Non-pigmented ciliary epithelial cell (primary cell): ENCODE measurements at places on chromosomes 13 and 19.

- no peak for DNase-seq
These were observed 2.4 kb downstream of the VASP start for GRCh38 chr19:45509692-45510015.

GRCh38 chr13:28067491-28067890 is 32.9 kb downstream of the FLT3 start:
- DNase-seq, result no peak

DNA sequence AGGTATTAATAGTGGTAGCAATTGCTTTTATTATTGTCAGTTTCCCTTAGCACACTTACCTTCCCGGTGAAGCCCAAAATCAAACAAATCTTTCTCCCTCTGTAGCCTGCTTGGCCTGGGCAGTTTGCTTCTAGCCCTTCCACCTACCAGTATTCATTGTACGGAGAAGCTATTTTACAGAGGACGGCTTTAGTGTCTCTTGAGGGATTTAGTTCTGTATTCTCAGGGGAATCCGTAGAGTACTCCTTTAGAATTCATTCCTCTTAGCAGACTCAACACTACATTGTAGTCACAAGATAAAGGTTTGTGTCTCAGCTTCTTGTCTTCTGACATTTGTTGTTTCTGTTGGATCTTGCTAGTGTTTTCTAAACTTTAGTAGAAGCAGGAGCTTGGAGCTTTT is 24.1 kb upstream of the WTIP start:
- no peak for DNase-seq

DNA sequence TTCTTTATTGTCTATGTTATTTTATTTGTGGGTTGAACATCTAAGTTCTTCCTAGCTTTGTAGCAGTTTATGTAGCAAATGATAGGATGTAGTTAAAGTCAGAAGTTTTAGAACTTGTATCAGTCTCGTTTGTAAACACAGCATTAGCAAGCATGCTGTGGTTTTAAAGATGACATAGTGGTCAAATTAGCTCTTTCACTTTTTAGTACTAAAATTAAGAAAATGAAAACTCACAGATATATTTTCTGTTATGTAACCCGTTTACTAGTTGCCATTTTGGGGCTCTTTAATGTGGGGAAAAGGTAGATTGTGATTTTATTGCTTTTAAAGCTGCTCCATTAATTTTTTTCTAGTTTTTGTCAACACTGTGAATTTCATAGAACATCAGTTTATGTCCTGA is 216.5 kb downstream of the PCCA start:
- DNase-seq, result no peak

- no peak for DNase-seq
These were observed 27.9 kb downstream of the UGGT2 start for GRCh38 chr13:96025283-96025682.

DNA sequence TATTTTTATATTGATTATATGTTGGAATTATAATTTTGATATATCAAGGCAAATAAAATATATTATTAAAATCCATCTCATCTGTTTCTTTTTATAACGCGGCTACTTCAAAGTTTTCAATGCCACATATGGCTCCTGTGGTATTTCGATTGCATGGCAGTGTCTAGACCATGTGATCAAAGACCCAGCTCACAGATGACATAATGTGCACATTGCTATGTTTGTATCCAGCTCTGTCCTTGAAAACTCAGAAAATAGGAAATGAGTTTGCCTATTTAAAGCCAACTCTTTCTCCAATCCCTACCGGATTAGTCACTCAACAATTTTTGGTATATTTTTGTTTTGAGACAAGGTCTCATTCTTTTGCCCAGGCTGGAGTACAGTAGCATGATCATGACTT is 26.2 kb downstream of the TMTC4 start:
- DNase-seq, result no peak

DNA sequence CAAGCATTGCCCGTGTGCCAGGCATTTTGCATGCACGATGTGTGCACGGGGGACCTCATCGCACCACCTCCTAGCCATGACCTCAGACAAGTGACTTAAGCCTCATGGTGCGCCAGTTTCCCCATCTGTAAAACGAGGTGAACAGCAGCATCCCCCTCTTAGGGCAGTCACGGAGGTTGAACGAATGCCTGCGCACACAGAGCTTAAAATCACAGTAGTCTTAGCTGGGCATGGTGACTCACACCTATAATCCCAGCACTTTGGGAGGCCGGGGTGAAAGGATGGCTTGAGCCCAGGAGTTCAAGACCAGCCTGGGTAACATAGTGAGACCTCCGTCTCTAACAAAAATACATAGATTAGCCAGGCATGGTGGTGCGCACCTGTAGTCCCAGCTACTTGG is 48.6 kb downstream of the PIN1 start:
- no peak for DNase-seq

DNA sequence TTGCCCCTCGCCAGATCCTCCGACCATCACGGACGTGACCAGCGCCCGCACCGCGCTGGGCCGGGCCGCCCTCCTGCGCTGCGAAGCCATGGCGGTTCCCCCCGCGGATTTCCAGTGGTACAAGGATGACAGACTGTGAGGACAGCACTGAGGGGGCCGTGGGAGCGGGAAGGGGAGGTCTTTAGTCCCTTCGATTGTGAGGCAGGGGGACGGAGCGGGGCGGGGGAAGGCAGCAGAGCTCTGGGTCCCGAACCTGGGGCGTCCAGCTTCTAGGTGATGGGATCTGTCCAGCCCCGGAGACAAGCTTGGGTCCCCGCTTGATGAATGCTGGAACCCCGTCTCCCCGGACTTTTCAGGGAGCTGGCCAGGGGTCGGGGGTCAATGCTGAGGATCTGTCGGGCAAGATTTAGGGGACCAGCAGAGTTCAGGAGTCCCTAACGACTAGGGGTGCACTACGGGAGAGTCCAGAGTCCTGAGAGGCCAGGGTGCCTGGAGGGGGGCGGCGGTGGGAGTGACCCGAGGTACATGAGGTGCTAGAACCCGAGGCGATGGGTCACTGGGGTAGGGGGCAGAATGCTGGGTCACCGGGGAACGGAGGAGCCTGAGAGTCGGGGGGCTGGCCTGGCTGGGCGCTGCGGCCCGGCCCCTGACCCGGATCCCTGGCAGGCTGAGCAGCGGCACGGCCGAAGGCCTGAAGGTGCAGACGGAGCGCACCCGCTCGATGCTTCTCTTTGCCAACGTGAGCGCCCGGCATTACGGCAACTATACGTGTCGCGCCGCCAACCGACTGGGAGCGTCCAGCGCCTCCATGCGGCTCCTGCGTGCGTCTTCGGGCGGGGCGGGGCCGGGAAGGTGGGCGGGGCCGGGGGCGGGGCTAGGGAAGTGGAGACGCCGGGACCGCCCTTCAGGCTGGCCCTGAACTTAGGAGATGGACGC is 14.6 kb downstream of the VSIG10L start:
- no peak for DNase-seq

DNA sequence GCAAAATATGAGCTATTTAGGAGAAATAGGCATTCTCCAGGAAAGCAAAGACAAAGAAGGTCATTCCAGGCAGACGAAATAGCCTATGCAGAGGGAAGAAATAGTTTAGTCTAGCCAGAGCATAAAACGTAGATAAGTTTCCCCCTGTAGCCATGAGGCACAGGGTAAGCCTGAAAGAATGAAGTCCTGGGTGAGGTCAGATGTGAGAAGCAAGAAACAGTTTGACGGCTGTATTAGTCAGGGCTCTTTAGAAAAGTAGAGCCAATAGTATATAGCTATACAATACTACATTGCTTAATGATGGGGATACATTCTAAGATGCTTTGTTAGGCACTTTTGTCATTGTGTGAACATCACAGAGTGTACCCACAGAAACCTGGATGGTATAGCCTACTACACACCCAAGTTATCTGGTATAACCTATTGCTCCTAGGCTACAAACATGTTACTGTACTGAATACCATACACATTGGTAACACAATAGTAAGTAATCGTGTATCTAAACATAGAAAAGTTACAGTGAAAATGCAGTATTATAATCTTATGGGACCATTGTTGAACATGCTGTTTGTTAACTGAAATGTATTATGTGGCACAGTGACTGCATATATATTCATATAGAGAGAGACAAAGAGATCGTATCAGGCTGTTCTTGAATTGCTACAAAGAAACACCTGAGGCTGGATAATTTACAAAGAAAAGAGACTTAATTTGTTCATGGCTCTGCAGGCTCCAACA is 59.3 kb upstream of the WDFY2 start:
- DNase-seq, result no peak

- no peak for DNase-seq
These were observed 12.7 kb downstream of the EHD2 start for GRCh38 chr19:47725759-47726401.

- no peak for DNase-seq
These were observed 5.7 kb upstream of the MRPS31 start for GRCh38 chr13:40776681-40777165.

- no peak for DNase-seq
These were observed 10.6 kb downstream of the ERVV-2 start for GRCh38 chr19:53055117-53055516.

DNA sequence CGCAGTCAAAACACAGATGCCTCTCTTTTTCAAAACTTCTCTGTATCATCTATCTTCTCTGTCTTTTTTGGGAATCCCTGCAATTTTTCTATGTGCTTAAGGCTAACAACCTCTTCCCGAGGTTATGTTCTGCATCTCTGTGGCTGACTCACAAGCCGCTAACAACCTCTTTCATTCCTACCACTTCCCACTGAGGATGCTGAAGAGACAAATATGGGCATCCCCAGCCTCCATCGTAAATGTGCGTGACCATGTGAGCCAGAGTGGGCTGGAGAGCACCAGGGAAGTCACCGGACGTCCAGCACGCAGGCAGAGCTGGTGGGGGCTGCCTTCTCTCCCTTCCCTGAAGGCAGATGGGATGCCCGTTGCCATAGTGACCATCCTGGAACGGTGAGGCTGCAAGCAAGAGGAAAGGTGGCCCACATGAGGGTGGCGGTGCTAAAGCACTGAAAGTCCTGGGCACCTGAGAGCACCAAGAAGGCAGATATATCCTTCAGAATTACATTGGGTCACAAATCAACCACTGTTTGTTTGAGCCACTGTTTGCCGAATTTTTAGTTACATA is 122.8 kb downstream of the SHISA2 start:
- DNase-seq, result no peak

DNA sequence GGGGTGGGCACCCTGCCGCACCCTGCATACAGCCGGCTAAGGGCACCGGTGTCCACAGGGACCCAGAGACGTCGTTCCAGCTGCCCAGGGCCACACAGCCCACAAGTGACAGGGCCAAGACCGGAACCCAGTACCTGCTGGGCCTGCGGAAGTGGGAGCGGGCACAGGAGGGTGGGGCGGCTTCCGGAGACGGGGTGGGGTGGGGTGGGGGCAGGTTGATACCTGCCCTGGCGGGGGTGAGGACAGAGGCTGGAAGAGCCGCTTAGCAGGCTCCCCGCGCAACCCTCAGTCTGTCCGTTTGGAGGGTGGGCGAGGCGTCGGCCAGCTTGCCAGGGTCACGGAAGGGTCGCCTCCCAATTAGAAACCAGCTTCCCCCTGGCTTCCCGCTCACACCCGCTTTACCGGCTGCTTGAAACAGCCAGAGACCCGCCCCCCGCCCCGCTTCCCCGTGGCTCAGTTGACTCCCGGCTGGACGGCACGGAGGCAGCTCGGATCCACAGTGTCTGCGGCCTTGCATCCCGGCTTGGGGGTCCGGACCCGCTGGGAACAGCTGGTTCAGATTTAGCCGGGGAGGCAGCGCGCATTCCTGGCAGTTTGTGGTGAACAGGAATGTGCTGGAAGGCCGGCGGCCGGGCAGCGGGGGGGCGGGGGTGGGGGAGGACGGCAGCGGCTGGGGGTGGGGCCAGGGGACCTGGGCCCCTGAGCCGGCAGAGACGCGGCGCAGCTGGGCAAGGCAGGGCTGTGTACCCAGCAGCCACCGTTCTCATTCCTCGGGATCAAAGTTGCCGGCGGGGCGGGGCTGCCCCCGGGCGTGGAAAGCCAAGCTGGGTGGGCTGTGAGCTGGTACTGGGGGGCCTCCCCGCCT is 1.9 kb downstream of the CNN2 start:
- peak; percentile 70 for DNase-seq

GRCh38 chr13:87057807-87058520 is 613.2 kb upstream of the SLITRK5 start:
- no peak for DNase-seq

- peak; percentile 23 for DNase-seq
These were observed 147.4 kb downstream of the RNF17 start for GRCh38 chr13:24911133-24911908.

- DNase-seq, result peak; percentile 36
These were observed 51.3 kb downstream of the ERICH6B start for GRCh38 chr13:45564133-45564776.

GRCh38 chr19:13154911-13155471 is 4.8 kb downstream of the IER2 start:
- no peak for DNase-seq

DNA sequence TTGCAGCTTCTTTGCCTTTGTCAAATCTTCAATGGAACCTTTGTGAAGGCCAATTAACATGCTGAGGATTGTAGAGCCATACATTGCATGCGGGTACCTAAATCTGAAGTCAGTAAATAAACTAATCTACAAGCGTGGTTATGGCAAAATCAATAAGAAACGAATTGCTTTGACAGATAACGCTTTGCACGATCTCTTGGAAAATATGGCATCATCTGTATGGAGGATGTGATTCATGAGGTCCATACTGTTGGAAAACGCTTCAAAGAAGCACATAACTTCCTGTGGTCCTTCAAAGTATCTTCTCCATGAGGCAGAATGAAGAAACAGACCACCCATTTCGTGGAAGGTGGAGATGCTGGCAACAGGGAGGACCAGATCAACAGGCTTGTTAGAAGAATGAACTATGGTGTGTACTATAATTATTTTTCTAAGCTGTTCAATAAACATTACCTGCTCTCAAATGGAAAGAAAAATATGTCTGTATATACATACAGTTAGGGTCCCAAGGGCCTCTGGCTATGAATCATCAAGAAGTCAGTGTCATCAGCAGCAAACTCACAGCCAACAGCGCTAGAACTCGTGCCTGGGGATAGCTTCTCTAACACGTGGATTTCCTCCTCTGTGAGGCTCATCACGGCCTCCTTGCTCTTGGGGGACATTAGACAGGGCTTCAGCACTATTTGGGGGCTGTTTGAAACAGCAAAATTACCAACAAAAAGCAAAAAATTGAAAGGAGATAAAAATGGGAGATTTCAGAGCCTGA is 2.9 kb upstream of the CD70 start:
- DNase-seq, result no peak

- DNase-seq, result no peak
These were observed 257.5 kb upstream of the STARD13 start for GRCh38 chr13:33543089-33543459.

DNA sequence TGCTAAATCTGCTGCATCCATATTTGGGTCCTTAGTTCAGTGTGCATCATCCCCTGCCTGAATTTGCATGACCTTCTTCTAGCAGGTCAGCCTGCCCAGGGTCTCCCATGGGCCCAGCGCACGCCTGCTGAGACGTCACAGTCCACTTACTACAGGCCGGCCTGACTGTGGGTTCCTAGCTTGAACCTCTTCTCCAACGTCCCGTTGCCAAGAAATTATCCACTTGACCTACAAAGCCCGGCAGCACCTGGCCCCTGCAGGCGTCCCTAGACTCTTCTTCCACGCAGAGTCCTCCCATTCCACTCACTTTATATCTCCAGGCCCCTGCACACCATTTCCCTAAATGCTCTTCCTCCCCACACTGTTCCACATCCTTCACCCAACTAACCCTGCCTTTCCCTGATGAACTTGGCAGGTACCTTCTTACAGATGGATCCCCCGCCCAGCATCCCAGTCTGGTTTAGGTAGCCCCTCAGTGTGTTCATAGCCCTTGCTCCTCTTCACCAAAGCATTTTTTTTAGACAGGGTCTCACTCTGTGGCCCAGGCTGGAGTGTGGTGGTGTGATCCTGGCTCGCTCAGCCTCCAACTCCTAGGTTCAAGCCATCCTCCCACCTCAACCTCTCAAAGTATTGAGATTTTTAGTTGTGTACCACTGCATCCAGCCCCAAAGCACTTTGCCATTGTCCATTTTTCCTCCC is 155.0 kb upstream of the SOX1 start:
- no peak for DNase-seq

- DNase-seq, result peak; percentile 24
These were observed 655.5 kb downstream of the PCDH9 start for GRCh38 chr13:66574606-66575005.
